Stimulated activated CD4-positive, alpha-beta T cell treated with anti-CD3 and anti-CD28 coated beads, Interleukin-1b, Interleukin-23, amount 100 ng/mL, for 1 hour (primary cell): ENCODE measurements at places on chromosomes 6 and 20.

DNA sequence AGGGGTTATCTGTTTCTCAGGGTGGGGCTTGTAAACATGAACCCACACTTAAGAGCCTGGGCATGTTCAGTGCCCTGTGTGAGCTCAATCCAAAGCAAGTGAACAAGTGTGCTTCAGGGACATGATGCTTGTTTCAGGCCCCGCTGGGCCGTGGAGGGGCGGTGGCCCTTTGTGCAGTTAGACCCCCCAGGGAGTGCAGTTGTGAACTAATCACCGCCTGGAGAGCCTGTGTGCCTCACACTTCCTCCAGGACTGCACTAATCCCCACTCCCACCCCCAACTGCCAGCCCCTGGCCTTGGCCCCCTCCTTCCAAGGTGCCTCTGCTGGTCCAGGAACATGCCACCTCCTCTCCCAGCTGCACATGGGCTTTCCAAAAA is 58.1 kb downstream of the RREB1 start:
- no peak for DNase-seq

GRCh38 chr20:35702051-35702823 is 3.0 kb downstream of the ROMO1 start:
- DNase-seq, result no peak

GRCh38 chr6:112466373-112467151 is 119.4 kb downstream of the RFPL4B start:
- no peak for DNase-seq

DNA sequence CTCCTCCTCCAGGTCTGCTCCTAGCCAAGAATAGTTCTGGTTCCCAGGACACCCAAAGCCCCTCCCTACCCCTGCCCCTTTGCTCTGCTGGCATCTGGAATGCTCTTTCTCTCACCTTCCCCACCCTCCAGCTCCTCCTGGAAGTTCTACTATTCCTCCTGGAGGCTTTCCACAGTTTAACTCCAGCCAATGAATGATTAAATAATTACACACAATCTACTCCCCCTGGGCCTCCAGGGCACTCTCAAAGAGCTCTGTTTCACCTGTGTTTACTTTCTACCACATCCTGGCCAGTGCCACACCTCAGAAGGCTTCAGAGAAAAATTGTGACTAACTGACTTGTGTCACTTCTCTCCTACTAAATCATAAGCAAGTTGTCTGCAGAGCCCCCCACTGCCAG is 36.2 kb downstream of the GCM1 start:
- no peak for DNase-seq

- no peak for DNase-seq
Measured at GRCh38 chr6:74971633-74972032, 234.2 kb downstream of the COL12A1 start.

GRCh38 chr6:166202321-166202733 is 34.7 kb upstream of the TBXT start:
- DNase-seq, result no peak

- DNase-seq, result no peak
Measured at GRCh38 chr6:15355683-15356099, 109.8 kb downstream of the JARID2 start.

DNA sequence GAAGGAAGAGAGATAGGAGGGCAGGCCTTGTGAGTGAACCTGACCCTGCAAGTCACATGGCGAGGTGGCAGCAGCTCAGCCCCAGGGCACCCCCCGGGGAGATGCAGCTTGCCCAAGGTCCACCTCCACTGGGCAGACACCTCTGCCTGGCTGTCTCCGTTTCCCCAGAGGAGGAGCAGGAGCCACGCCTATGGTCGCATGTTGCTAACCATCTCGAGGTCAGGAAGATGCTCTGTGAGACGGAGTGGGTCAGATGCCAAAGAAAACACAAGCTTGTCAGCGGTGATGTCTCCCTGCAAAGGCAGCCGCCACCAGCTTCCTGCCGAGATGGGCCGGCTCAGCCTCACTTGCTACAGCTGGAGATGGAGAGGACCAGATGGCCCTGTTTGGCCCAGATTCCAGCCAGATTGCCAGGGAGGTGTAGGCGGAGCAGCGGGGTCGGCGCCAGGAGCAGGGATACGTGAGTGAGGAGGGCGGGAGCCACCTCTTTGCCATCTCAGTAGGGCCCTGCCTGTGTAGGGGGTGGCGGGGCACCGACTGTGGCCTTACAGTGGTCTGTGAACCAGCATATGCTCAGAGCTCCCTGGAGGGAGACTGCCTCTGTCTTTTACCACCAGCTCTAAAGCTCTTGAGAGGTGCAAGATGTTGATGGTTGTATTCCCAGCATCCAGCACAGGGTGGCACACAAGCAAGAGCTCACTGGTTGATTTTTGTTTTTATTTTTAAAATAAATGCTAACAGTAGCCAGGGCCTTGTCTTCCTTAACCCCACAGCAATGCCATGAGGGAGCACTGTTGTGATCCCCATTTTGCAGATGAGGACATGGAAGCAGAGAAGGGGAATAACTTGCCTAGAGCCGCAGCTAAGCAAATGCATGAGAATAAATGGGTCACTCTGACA is 42.9 kb upstream of the FAM83D start:
- no peak for DNase-seq

GRCh38 chr6:148885136-148885865 is 138.5 kb downstream of the UST start:
- no peak for DNase-seq

DNA sequence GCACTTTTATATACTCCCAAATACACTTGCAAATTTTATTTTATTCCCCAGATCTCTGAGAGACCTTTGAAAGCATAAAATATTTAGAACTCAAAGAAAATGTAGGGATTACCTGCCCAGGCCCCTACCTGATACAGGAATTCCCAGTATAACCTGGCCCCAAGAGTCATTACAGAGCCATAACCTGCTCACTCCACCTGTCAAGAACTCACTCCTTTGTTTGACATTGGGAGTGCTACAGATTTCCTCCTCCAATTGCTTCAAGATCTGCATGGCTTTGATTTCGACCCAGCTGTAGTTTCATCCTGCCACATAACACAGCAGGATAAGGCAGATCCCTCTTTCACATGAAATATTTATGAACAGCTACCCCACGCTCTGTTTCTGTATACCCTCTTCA is 96.1 kb upstream of the SLC2A12 start:
- DNase-seq, result no peak

DNA sequence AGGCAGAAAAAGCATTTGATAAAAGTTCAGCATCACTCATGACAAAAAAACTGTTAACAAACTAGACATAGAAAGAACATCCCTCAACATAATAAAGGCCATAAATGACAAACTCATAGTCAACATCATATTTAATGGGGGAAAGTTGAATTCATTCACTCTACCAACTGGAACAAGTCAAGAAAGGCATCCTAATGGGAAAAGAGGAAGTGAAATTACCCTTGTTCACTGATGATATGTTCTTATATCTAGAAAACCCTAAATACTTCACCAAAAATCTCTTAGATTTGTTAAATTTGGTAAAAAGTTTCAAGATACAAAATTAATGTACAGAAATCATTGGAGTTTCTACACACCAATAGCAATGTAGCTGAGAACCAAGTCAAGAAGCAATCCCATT is 48.9 kb downstream of the GGTLC1 start:
- no peak for DNase-seq

GRCh38 chr6:27867051-27867944 is 44.9 kb downstream of the OR2B2 start:
- DNase-seq, result no peak

GRCh38 chr6:35662999-35663398 is 25.7 kb downstream of the FKBP5 start:
- DNase-seq, result no peak

GRCh38 chr20:5886788-5887187 is 63.5 kb downstream of the TRMT6 start:
- no peak for DNase-seq

- no peak for DNase-seq
Measured at GRCh38 chr6:75334266-75335040, 49.9 kb upstream of the TMEM30A start.

- no peak for DNase-seq
Measured at GRCh38 chr6:20839630-20840029, 305.4 kb downstream of the CDKAL1 start.

DNA sequence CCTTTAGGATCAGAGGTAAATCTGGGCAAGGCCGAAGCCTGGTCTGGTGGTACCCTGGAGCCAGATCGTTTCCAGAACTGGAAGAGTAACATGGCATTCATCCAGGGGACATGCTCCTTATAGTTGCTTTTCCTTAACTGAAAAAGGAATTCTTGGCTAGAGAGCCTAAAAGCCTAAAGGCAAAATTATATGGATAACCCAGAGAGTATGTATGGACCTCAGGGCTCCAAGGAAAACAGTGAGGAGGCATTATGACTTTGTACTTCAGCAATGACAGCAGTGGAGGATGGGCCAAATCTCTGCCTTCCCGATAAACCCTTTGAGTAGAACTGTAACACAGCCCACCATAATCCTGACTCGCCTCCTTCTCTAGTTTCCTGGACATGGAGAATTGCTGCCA is 29.3 kb downstream of the ARHGAP18 start:
- DNase-seq, result no peak

- no peak for DNase-seq
Measured at GRCh38 chr6:97449444-97449966, 166.5 kb upstream of the MMS22L start.

DNA sequence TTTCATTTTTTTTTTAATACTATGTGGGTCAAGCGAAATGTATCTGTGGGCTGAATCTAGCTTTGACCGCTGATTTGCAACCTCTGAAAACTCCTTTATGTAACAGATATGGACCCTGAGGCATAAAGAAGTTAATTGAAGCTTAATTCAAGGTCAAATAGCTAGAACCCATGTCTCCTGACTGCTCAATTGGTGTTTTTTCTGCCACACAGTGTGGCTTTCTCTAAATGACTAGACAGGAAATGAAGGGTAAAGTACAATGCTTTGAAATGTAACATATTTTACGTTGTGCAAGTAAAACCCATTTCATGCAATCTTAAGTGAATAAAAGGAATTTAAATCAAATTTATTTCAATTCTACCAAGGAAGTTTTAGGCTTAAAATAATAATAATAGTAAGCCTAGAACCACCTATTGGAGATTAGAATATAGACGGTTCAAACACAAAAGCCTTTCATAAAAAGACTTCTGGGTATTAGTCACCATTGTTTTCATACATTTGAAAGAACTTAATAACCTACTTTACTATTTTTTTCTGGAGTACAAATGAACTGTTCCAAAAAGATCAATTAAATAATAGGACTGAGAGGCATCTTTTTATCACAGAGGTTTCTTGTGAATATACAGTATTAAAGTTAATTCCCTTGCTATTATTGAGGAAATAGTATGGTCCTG is 279.8 kb downstream of the EPHA7 start:
- DNase-seq, result no peak

DNA sequence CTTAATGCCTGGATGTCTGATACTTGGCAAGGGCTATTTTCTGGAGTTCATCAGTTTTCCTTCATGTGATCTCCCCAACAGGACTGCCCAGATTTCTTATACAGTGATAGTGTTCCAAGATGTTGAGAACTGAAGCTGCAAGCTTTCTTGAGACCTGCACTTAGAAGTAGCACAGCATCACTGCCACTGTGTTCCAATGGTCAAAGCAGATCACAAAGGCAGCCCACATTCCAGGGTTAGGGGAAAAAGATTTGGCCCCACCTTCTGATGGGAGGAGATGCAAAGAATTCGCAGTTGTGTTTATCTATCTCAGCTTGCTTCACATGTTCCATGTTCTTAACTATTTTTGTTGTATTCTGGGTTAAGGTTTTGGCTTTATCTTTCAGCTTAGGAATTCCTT is 78.2 kb downstream of the GPX5 start:
- no peak for DNase-seq

DNA sequence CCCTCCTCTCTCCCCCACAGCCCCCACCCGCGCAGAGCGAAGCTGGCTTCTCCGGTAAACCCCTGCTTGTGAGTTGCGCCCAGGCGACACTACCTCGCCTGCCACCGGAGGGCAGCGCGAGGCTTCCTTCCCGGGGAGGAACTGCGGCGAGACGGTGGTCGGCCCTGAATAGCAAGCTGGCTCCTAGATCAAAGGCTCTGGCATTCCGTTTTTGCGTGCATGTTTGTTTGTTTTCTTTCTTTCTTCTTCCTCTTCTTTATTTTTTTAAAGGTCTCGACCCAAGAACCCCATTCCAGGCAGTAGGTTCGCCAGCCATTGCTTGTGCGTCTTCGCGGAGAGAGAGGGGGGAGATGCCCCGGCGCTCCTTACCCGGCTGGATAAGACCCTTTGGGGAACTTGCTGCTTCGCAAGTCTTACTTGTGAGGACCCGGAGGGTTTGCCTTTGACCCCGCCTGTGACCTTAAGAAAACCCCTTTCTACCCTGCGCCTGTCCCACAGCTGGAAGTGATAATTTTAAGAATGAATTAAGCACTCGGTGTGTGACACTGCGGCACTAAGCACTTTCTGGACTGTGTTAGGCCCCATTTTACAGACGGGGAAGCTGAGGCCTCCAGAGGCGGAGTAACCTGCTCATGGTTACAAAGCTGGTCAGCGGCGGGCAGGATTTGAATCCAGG is 92.7 kb upstream of the SIRPA start:
- no peak for DNase-seq

DNA sequence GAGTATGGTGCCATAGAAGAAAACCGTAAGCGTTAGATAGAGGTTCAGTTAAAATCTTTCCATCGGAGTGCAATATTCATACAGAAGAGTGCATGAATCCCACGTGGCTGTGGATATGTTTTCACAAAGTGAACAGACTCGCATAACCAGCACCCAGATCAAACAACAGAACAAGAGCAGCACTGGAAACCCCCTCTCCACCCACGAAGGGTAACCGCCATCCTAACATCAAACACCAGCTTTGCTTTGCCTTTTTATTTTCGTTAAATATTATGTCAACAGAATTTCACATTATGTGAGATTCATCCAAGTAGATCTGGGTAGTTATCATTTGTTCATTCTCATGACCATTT is 4.7 kb downstream of the GTSF1L start:
- DNase-seq, result peak; percentile 30

- DNase-seq, result no peak
Measured at GRCh38 chr20:13341737-13342393, 120.8 kb downstream of the ISM1 start.

DNA sequence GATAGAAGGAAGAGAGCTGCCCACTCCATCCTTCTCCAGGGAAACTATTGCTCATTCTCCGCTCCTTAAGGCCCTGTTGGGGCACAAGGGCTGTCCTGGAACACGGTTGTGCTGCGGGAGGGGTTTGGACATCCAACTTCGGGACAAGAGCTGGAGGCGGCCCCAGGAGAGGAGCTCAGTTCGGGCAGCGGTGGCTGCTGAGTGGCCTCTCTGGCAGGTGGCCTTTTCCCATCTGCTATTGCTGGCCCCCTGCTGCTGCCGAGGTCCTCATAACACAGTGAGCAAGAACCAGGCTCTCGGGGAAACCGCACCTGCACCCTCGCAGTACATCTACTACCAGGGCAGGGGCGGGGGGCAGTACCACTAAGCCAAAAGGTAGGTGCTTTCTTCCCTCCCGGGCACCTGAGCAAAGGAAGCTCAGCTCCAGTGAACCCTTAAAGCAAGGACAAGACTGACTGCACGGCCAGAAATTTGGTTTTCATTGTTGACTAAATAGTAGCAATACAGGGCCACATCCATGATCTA is 63.7 kb downstream of the PSMG4 start:
- no peak for DNase-seq

GRCh38 chr6:25280344-25281074 is 1.3 kb downstream of the CARMIL1 start:
- DNase-seq, result no peak

GRCh38 chr6:82364087-82365015 is 734 bp downstream of the TPBG start:
- DNase-seq, result no peak

- no peak for DNase-seq
Measured at GRCh38 chr6:52549428-52549827, 27.4 kb downstream of the TRAM2 start.
